Stimulated activated CD8-positive, alpha-beta memory T cell treated with anti-CD3 and anti-CD28 coated beads, Interleukin-15, amount 100 ng/mL, for 48 hours (primary cell): ENCODE measurements at places on chromosomes 4 and X.

DNA sequence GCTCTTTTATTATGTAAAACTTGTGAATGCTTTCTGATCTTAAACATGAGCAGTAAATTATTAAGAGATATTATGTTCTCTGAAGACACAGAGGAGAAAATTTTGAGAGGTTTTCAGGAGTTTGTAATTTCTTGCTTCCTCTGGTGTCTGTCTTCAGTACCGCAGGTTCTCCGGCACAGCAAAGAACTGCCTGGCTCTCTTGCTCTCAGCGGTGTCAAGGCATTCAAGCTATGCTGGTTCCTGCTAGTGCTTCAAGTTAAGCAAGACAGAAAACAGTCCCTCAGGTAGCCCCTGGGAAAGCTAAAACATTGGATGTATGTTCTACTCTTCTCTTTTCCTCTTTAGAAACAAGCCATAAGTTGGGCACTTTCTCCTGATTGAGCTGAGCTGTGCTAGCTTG is 120.2 kb upstream of the CENPE start:
- DNase-seq: no peak

DNA sequence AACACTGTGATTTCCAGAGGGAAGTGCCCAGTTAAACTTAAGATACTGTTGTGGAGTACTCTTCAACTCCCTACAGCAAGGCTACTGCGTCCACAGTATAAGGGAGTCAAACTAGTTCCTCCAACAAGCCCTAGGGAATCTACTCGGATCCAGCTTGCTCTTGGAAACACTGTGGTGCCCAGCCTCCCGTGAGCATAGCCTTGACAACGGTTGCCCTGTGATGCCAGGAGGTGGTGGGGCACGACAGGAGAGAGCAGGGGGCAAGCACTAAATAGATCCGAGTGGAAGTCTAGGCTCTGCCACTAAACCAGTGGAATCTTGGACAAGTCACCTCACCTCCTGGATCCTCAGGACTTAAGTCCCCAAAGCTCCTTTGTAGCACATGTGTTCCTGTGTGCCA is 45.6 kb downstream of the SMC1A start:
- no peak for DNase-seq

DNA sequence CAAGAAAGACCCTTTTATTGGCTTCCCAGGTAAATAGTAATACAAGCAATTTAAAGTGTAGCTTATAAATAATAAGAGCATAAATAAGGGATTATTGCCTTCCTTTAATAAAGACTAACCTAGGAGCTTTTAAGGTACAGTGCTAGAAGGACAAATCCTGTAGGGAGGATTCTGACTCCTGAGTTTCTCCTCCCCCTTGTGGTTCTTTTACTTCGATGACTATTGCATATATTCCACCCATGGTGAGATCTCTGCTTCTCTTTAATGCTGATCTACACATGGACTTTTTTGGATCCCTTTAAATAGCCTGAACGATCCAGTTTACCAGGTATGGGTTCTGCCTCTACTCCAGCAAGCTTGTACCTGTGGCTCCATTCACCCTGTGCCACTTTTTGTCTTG is 2.5 kb downstream of the GALNT7 start:
- no peak for DNase-seq

GRCh38 chr4:120156120-120156718 is 89.6 kb upstream of the MAD2L1 start:
- no peak for DNase-seq

DNA sequence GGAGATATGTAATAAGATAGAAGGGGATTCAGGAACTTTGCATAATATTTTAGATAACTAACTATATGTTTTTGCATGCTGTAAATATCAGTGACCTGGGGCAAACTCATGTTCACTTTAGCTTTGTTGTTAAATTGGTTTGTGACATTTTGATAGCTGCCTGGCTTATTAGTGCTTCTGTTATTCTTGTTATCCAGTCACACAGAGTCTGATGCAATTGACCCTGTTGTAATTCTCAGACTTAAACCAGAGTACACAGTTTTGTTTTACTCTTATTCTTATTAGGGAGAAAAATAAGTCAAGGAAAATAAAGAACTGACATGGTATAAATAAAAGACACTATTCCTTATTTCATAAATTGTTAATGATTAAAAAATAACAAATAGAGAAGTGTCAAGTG is 516.7 kb upstream of the SLIT2 start:
- DNase-seq: no peak
